A549 treated with AZD2906 at 1 μM for 4 hours (cell line): ENCODE measurements at places on chromosomes 5 and 9. TPM values are rescaled to one million over a fixed set of nuclear protein-coding genes. Genes with fewer than 3 reads are reported as not detected.

Gene IL31RA
- 1.1 to 1.4 TPM (median 1.2 TPM) in 5 replicates for total RNA-seq

Gene WDR31
- 0.96 to 1.4 TPM (median 1.1 TPM) in 5 replicates for total RNA-seq

Gene PTGES2
- total RNA-seq: 78.5 to 99.8 TPM (median 99.1 TPM) in 5 replicates

Gene SLC36A3
- not detected in 5 replicates for total RNA-seq

Gene SHISAL2B
- total RNA-seq: 0.15 TPM in 1 of 5 replicates, not detected in the others

Gene STC2
- total RNA-seq: 33.4 to 49.1 TPM (median 35.8 TPM) in 5 replicates

Gene HRCT1
- total RNA-seq: 0.22 to 0.51 TPM (median 0.34 TPM) in 5 replicates

Gene TAF11L5
- total RNA-seq: not detected in 5 replicates

Gene CCDC180
- 0.26 to 0.58 TPM (median 0.35 TPM) in 5 replicates for total RNA-seq

Gene AGGF1
- 12.6 to 14.2 TPM (median 13.5 TPM) in 5 replicates for total RNA-seq

Gene ZNF169
- total RNA-seq: 1.2 to 1.7 TPM (median 1.5 TPM) in 5 replicates

Gene MSMP
- 0.15 to 0.38 TPM (median 0.23 TPM) in 4 of 5 replicates, not detected in the other for total RNA-seq

Gene ADRA1B
- total RNA-seq: 21.8 to 24.5 TPM (median 23.0 TPM) in 5 replicates

Gene AK8
- total RNA-seq: 0.82 to 1.3 TPM (median 0.93 TPM) in 5 replicates

Gene PCDH1
- total RNA-seq: 2.1 to 3.8 TPM (median 3.4 TPM) in 5 replicates

Gene ANXA2R
- 2.6 to 3.9 TPM (median 3.0 TPM) in 5 replicates for total RNA-seq

Gene FABP6
- 0.48 to 1.2 TPM (median 1.00 TPM) in 5 replicates for total RNA-seq

Gene CTXN3
- total RNA-seq: not detected in 5 replicates

Gene NHP2
- total RNA-seq: 387 to 490 TPM (median 405 TPM) in 5 replicates

Gene AMBP
- 7.0 to 9.8 TPM (median 7.6 TPM) in 5 replicates for total RNA-seq

Gene SLC34A3
- total RNA-seq: 0.03 to 0.15 TPM (median 0.10 TPM) in 4 of 5 replicates, not detected in the other

Gene SPATA31D4
- not detected in 5 replicates for total RNA-seq

Gene WDR38
- total RNA-seq: 0.11 to 0.23 TPM (median 0.14 TPM) in 5 replicates
